ENCODE measurements at places on chromosomes 4 and X.

GRCh38 chr4:165931741-165932140 lies 58.7 kb downstream of the TLL1 start:
- DNase-seq, result no peak

GRCh38 chr4:24680746-24681448 lies 96.5 kb upstream of the DHX15 start:
- no peak for DNase-seq

GRCh38 chr4:53847965-53848364 lies 216.4 kb downstream of the CHIC2 start:
- no peak for DNase-seq

DNA sequence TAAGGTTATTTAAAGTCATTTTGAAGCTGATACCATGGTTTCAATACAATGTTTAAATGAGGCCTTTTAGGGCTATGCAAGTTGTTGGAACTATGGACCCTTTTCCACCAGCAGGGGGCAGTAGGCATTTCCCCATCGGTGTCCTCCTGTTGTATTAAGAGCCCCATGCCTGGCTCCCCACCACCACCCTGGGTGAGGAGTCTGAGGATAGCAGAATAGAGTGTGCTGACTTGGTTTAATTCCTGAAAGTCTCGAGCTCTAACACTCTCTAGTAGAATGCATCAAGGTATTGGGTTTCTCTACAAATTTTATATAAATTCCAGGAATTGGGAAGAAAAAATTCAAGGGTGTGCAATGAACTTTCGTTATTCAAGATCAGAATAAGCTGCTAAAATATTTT lies 234.8 kb upstream of the JADE1 start:
- no peak for DNase-seq

DNA sequence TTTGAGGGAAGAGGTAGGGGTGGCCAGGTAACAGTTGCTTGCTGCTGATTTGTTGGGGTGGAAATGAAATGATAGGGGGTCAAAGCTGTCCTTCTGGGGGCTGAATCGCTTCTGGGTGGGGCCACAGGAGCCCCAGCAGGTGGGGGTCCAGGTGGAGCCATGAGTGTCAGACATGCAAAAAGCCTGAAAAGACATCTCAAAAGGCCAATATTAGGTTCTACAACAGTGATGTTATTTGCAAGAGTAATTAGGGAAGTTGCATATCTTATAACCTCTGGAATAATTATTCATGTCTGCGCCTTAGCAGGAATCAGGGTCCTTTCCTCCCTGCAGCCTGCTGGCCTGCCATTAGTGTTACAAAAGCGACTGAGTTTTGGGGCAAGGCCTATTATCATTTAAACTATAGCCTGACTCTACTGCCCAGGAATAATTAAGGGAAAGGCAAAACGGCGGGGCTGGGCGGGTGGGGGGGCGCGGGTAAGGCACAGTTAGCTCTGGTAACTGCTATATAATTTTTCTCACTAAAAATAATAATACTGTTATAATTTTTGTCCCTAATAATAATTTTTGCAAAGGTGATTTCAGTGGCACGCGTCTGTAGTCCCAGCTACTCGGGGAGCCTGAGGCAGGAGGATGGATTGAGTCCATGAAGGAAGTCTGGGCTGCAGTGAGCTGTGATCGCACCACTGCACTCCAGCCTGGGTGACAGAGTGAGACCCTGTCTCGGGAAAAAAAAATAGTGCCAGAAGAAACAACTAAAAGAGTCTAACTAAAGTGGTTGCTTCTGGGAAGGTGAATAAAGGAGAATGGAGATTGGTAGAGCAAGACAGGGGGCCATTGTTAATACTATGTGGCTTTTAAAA lies 145.7 kb downstream of the MAGEB17 start:
- no peak for DNase-seq

- no peak for DNase-seq
Measured at GRCh38 chr4:71583971-71584370, 199.9 kb downstream of the GC start.

GRCh38 chr4:142347241-142347640 lies 498.9 kb downstream of the INPP4B start:
- no peak for DNase-seq

- DNase-seq, result no peak
Measured at GRCh38 chrX:132968296-132968949, 10.0 kb upstream of the HS6ST2 start.

- no peak for DNase-seq
Measured at GRCh38 chr4:138595731-138596460, 353.7 kb upstream of the SLC7A11 start.

GRCh38 chrX:95764972-95765451 lies 919.6 kb upstream of the DIAPH2 start:
- DNase-seq, result no peak

- no peak for DNase-seq
Measured at GRCh38 chr4:138775890-138776289, 239.7 kb upstream of the NOCT start.

DNA sequence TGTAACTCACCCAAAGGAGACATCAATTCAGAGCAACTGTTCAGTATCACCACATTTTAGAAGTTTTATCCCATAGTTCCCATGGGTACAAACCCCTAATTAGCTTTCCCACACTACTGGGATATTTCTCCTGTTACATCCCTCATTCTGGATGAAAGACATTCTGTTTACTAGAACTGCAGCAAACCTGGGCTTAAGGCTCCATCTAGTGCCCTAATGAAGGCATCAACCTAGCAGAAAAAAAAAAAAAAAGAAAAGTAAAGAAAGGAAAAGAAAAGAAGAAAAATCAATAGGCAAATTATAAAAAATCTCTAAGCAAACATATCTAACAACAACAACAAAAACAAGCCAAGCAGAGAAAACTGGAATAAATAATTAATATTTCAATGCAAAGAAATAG lies 133.7 kb upstream of the CPXCR1 start:
- no peak for DNase-seq

GRCh38 chr4:146302822-146303221 lies 88.5 kb downstream of the REELD1 start:
- DNase-seq, result no peak

DNA sequence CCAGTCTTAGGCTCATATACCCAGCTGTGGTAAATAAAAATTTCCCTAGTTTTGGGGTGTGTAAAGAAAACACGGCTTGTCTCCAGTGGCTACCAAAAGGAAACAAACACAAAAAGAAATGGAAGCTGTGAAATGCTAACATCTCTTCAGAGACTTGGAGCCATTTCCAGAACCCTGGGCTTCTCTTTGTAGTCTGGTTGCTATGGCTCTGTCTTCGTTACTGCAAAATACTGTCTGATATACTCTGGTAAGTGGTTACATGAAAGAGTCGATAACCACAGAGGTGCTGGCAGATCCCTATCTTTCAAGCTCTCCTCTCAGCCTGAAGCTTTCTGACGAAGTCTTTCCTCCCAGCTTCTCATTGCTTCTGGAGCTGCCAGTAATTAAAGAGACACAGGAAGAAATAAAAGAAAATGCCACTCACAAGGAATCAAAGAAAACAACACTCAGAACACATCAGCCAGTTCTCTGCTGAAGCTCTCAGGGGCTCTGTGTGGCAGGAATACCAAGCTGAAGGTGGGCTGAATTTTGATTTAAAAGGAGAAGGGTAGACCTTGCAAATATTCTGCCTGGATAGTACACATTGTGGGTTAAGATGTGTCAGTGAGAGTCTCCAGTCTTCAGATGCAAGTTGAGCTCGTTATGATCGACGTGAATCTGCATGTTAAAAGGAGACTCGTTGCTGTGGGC lies 107.6 kb upstream of the FAM9C start:
- DNase-seq, result peak; percentile 51

GRCh38 chr4:123488916-123489315 lies 92.3 kb downstream of the SPRY1 start:
- DNase-seq, result no peak

- DNase-seq, result no peak
Measured at GRCh38 chr4:155889031-155889793, 14.3 kb upstream of the TDO2 start.

DNA sequence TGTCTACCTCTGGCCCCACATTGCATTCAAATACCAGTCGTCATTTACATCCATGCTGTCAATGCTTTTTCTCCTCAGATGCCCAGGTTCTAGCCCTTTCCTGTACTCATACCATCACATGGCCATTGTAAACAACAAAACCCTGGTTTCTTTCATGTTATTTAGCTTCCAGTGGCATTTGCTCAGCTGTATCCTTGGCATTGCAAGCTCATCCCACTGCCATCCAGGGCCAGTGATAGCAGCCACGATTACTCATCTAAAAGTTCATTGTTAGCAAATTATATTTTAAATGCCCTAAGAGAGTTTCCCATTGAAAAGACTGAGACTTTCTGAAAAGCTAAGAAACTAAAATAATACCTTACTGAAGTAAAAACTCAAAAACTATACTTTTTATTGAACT lies 34.0 kb downstream of the VEGFC start:
- no peak for DNase-seq

- no peak for DNase-seq
Measured at GRCh38 chrX:135944486-135944885, 29.3 kb downstream of the MMGT1 start.

DNA sequence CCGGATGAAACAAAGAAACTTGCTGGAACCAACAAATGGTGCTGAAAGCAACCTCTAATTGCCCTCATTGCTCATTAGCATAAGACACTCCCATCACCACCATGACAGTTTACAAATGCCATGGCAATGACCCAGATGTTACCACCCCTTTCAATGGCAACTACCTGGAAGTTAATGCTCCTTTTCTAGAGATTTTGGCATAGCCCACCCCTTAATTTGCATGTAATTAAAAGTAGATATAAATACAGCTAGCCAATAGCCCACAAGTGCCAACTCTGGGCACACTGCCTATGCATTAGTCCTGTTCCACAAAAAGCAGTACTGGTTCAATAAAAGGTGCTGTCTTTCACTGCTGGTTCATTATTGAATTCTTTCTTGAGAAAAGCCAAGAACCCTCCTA lies 410.3 kb upstream of the PPP1R2C start:
- DNase-seq, result no peak

DNA sequence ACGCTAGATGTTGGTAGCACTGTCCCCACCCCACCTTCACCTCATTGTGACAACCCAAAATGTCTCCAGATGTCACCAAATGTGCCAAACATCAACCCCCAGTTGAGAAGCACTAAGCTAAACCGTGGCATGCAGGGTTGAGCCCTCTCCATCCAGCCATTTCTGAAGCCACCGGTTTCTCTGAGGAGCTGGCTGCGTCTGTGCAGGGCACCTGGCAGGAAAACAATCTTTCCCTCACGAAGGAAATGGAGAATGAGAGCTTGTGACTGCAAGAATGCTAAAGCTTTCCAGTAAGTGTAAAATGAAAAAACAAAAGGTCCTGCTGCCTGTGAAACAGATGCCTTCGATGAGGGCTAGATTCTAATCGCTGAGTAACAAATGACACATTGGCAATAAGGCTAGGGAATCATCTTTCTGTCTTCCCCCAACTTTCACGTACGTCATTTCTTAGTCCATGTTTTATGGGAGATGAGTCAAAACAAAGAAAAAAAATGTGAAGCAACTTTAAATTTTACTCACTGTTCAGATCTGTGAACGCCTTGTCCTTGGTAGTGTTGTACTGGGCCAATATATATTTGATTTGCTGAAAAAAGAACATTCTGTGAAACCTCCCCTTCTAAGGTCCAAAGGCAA lies 59.9 kb downstream of the PROM1 start:
- no peak for DNase-seq
